ENCODE measurements at places on chromosomes 3 and 15.

DNA sequence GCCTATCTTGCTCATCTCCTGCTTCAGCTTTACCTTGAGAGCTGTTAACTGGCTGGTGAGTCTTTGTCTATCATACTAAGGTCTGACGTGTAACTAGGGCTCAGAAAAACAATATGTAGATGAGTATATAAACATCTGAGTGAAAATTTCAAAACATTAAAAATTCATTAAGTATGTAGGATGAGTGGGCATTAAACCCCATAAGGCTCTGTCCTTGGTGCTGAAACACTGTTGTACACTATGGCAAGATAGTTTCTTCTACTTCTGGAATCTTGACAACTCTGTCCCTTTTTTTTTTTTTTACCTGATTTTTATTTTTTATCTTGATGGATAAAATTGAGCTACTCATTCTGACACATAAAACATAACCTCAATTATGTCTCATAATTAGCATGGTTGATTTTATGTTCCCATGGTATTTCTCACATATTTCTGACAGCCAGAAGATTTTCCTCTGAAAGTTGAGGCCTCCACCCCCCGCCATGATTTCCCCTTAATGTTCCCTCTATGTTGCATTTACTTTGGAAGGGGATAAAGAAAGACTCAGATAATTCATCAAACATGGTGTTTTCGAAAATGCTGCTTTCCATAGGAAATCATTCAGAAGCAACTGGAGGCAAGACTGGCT, 54.3 kb downstream of the DGKG start:
- no peak for DNase-seq

DNA sequence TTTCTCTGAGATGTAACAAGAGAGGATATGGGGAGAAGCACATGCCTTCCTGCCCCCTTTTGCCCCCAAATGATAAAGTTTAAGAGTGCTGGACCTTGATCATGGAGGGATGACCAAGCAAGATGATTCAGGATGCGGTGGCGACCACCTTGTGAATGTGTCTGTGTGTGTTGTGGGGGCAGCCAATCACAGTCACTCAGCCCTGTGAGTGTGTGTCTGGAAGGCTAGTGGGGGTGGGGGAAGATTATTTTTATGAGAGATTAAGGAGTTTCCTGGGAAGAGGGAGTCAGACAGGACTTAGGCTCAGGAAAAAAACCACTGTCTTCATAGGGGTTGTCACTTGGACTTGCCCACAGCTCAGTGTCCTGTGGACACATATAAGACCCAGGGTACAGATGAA, 57.8 kb upstream of the KY start:
- no peak for DNase-seq

DNA sequence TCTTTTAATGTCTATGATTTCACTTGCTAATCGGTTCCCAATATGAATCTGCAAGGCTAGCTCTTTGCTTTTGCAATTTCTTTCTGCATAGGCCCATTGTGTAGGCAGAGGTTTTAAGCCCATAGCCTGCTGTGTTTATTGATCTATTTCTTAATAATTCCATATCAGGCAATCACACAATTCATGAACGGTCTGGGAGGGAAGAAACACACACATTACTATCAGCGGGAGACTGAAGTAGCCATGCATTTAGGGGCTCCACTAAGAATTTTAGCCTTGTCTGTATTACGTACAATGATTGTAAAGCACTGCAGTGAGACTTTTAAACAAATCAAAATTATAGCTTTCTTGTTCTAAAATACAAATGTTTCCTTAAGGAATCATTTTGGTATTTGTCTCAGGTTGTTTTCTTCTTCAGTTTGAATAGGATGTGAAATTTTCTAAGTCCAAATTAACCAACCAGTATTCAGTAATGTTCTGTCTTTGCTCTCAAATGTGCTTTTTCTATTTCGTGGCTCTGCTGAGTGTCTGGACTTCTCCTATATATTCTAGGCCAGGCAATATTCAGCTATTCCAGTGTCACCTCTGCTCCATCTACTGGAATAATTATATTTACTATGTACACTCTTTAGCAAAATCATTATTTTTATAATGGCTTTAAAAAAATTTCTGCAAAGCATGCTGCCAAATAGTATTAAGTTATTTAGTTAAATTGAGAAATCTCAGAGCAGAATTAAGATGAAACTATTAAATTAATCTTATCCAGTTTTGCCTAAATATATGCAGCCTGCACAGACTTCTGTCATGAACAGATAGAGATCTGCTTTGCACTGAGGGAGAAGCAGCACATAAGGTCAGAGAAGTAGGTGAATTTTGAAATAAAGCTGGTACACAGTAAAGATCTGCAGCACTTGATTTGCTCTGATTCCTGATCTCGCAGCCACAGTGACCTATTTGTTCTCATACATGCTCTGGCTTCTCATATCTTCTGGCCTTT, 103.0 kb upstream of the NAALADL2 start:
- DNase-seq = no peak

DNA sequence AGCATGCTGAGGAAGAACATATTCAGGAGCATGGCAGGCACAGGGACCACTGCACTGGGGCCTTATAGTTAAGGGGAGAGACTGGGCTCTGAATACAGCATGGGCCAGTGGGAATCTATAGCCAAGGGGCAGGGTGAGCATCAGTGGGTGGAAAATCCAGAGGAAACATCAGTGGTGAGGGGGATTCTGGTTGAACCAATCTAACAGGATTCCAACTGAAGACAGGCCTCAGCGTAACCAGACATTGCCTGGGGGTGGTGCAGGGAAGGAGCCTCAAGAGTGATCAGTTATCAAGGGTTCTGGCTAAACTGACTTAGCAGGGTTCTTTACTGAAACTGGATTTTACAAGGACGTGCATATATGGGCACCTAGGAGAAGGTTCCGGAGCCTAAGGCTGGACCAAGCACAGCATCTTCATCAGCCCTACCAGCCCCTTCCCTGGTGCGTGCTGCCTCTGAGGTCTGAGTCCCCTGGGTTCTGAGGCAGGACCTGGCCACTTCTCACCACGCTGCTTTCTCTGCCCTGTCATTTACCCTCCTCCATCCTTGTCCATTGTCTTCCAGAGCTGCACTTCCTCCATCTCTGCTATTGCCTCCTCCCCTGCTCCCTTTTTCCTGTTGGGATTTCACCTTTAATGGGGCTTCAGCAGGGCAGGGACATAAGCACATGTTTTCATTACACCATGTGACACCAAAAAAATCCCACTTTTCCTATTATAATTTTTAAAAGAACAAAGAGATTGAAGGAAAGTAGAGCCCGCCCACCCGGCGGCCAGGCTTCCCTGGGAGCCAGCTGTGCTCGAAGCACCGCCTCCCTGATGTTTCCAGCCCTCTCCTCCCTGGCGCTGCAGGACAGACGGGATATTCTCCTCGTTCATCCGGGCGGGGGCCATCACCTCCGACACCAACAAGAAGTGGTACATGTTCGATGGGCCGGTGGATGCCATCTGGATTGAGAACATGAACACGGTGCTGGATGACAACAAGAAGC, 52.1 kb downstream of the DNAH1 start:
- no peak for DNase-seq

GRCh38 chr3:186969607-186970006, 39.3 kb downstream of the ST6GAL1 start:
- no peak for DNase-seq

- no peak for DNase-seq
Measured at GRCh38 chr3:158165730-158166129, 55.8 kb downstream of the RSRC1 start.

- DNase-seq = no peak
Measured at GRCh38 chr15:25740383-25741255, 122.5 kb downstream of the ATP10A start.

DNA sequence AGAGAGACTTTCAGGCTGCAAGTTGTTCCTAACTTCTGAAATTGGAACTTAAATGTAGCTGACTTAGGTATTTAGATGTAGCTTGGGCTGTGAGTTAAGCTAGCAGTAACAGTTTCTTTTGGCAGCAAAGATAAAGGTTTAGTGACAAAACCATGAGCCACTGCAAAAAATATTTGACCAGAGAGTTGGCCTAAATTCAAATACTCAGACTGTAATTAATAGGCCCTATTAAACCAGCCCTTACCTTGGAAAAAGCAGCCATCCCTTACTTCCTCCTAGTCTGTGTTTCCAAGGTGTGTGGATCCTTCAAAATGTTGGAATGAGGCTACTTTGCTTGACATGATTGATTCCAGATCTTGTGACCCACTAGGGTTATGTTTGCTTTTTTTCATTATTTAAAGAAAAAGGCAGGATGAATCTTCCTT, 8.2 kb downstream of the TPM1 start:
- DNase-seq = no peak

- DNase-seq = no peak
Measured at GRCh38 chr3:4506559-4507023, 13.4 kb downstream of the ITPR1 start.

- DNase-seq = no peak
Measured at GRCh38 chr3:151476344-151477018, 15.6 kb upstream of the IGSF10 start.
